Calu3 (cell line): ENCODE measurements at places on chromosomes 13 and 19. TPM values are rescaled to one million over a fixed set of nuclear protein-coding genes. Genes with fewer than 3 reads are reported as not detected.

The GRIN3B gene
- total RNA-seq = not detected in 2 replicates

The KIR2DL1 gene
- not detected in 2 replicates for total RNA-seq

The WDFY2 gene
- 5.9 and 6.3 TPM in 2 replicates for total RNA-seq

The ZNF317 gene
- 25.4 and 26.3 TPM in 2 replicates for total RNA-seq

The HSD17B14 gene
- 2.6 and 5.7 TPM in 2 replicates for total RNA-seq

The KLK4 gene
- not detected in 2 replicates for total RNA-seq

The OR10H1 gene
- total RNA-seq = 4.4 and 4.9 TPM in 2 replicates

The TMEM86B gene
- total RNA-seq = 14.3 and 14.7 TPM in 2 replicates

The UNC13A gene
- 0.28 and 3.8 TPM in 2 replicates for total RNA-seq

The NLRP7 gene
- not detected in 2 replicates for total RNA-seq

The GSX1 gene
- not detected in 2 replicates for total RNA-seq

The AP2S1 gene
- total RNA-seq = 180 and 184 TPM in 2 replicates
